ENCODE measurements at places on chromosomes 11 and 22.

GRCh38 chr11:77425346-77425745, 48.5 kb downstream of the PAK1 start:
- DNase-seq = no peak

DNA sequence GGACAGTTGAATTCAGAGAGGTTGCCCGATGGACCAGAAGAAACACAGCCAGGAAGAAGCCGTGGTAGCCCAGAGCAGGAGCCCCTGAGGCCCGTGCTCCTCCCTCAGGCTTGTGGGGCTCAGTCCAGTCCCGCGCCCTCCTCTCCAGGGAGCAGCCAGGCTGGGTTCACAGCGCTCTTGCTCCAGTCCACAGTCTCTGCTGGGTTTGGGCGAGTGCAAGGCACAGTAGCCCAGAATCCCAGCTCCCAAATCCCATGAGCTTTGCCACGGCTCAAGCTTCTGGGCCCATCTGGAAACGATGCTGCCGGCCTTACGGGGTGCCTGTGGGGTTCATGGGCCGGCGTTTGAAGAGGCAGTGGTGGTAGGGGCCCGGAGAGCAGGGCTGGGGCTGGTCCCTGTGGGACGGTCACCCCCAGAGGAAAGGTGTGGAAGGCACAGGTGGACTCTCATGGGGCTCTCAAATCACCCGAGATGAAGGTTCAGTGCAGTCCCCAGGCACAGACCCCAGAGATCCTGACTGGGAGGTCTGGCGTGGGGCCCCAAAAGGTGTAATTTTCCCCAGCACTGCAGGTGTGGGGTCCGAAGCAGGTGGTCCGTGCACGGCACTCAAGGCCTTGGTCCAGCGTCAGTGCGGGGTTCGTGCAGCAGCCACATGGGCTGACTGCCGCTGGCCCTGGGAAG, 30.6 kb upstream of the ATXN10 start:
- no peak for DNase-seq

DNA sequence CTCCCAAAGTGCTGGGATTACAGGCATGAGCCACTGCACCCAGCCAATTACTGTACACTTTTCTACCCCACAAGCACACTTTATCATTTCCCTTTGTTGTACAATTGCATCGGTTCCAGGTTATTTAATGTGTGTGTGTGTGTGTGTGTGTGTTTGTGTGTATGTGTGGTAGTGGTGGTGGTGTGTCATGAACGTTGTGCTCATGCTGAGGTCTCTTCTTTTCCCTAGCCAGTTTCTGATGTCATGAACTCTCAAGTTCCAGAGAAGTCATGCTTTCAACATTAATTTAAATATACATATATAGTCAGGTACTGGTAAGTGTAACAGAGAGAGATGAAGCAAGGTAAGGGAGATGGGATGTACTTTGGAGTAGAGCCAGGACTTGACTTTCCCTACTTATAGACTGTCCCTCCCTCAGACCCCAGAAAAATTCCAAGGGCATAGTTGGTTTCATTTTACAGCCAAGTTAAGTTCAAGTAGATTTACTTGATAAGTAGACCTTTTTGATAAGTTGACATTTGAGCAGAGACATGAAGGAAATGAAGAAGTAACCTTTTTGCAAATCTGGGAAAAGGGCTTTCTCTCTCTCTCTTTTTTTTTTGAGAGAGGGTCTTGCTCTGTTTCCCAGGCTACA, 42.7 kb downstream of the WEE1 start:
- DNase-seq = no peak

DNA sequence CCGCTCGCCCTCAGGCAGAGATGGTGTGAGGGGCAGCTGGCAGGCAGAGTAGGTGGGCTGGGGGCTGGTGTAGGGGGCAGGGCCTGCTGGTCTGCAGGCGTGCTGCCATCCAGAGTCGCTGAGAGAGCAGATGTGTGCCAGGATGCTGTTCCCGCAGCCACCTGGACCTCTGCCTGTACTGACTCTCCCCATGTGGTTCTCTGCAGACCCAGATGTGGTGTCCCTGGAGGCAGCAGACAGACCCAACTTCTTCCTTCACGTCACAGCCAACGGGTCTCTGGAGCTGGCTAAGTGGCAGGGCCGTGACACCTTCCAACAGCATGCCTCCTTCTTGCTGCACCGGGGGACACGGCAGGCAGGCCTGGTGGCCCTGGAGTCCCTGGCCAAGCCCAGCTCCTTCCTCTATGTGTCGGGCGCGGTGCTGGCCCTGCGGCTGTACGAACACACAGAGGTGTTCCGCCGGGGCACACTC, 58.6 kb downstream of the OTOG start:
- DNase-seq = no peak
